ENCODE measurements at places on chromosomes 5 and 9. TPM values are rescaled to one million over a fixed set of nuclear protein-coding genes. Genes with fewer than 3 reads are reported as not detected.

EXD3 gene
- 18.9 TPM for polyA plus RNA-seq

DNA sequence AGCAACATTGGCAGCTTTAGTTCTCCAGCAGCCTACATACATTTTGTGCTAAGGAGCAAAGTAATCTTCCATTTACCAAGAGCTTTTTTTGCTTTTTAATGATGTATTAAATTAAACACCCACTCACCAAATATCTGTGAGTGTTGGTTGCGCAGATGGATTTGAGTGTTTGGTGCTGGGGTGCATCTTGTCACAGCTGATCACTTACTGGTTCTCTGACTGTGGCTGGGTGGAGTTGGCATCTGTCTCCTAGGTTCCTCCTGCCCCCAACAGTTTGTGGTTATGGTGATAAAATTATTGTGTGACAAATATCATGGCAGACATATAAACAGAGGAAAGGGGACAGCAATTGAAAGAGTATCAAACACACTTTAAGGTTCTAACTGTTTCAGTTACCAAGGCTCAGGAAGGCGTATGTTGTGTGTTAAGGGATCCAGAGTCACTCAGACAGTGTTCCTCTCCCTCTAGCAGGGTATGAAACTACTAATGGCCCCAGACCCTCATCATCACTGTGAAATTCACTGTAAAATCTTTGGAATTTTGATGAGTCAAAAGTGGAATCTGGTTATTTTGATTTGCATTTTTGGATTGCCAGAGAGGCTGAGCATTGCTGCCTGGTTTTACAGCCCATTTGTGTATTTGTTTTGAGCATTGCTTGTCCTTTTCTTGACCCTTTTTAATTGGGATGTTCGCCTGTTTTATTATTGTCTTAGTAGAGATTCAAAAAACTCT lies 81.7 kb downstream of the PDE8B start:
- no peak for DNase-seq

IL5 gene
- polyA plus RNA-seq, result not detected

GRCh38 chr5:173483160-173483559 lies 133.3 kb downstream of the BOD1 start:
- DNase-seq, result no peak

- DNase-seq, result no peak
These were observed 24.7 kb downstream of the TBCA start for GRCh38 chr5:77751328-77752023.

PPP2R2B gene
- 8.2 TPM for polyA plus RNA-seq

DNA sequence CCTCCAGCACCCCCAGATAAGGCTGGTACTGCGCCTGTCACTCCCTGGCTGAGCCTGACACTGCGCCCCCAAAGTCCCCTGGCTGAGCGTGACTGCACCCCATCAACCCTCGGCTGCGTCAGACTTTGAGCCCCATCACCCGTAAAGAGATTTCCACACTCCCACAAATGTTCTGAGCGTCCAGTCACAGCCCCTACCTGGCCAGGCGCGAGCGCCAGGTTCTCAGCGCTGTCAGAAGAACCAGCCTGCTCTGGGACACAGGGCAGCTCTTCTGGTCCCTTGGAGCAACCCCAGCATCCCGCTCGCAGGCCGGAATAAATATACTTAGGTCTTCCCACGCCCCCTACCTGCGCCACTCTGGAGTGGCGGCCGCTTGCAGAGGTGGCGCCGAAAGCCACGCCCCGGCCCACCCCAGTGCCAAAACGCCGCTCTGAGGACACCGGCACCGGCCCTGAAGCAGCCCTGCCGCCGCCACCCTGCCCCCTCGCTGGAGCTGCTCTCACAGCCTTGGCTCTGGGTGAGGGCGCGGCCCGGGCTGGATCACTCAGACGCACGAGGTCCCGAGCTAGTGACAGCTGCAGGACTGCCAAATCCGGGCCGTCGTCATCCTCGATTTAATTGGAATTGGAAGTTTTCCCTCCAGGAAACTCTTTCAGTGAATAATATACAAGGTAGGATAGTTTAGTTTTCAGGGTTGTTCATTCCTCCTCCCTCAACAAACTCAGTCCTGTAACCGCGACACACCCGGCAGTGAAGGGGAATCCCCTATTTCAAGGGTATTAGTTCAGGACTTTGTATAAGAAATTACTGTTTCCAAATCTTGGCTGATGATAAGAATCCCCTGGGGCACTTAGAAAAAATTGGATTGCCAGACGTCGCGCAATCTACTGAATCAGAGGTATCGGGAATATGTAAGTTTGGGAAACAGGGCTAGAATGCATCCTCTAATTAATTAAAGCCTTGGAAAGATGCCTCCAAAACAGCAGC lies 1.2 kb upstream of the CEMIP2 start:
- peak; percentile 70 for DNase-seq

GRCh38 chr5:171475596-171475995 lies 56.1 kb downstream of the FGF18 start:
- DNase-seq, result no peak

TMEM8B gene
- polyA plus RNA-seq, result 17.6 TPM

DNA sequence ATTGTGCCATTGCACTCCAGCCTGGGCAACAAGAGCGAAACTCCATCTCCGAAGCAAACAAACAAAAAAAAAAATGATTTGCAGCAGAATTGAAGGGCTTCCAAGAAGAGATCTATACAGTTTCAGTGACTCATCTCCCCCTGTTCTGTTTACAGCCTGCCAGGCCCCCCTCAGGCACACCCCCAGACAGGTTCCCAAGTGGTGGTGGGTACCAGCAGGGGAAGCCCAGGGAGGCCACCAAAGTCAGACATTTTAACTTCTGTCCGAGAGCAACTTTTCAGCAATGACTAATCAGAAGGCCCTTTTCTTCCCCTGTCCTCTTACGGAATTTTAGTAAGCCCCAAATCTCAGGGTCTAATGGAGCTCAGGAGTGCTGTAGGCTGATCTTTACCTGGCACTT lies 98.7 kb downstream of the PAX5 start:
- DNase-seq, result no peak

DNA sequence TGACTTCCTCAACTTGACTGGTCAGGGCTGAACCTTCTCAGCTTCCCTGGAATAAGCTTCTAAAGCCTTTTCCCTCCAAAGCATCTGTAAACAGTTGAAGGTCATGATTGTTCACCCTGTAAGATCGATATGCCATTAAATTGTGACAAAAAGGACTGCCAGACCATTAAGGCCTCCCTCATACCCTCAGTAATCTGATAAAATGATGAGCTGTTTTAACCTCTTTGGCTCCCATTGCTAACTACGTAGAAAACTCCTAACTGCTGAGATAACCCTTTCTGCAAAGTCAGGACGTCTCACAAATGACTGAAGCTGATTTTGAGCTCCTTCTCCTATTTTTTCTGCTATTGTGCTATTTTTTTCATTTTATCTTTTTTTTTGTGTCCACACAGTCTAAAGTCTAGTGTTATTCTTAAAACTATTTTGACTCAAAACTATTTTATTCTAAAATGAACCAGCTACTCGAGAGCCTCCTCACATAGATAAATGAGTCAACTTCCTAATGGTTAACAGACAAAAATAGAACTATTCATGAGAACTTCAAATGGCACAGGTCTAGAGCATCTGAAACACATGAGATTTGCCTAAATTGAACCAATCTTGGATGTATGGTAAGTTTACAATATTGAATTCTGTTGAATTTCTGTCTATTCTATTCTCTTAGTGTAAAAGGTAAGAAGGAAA lies 395.6 kb upstream of the TLE4 start:
- DNase-seq, result no peak

DNA sequence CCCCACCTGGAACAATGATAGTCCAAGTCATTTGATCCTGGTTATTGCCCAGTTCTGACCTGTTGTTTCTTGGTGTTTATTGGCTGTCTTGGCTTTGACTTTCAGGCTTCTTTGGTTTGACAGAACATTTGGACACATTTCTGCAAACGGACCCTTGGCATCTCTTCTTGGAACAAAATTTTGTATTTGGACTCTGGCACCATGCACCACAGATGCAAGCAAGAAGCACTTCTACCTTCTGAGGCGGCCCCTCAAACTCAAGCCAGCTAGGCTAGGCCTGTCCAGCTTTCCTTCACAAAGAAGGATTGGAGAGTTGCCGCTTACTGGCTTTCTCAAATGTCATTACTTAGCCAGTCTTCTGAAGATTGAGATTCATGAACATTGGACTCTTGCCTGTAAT lies 23.1 kb upstream of the FGF10 start:
- no peak for DNase-seq

- DNase-seq, result no peak
These were observed 24.6 kb upstream of the BNIP1 start for GRCh38 chr5:173119719-173120118.

- DNase-seq, result peak; percentile 44
These were observed 5.6 kb upstream of the GPX3 start for GRCh38 chr5:151014680-151015343.

GRCh38 chr5:143833177-143833576 lies 21.2 kb downstream of the HMHB1 start:
- no peak for DNase-seq

- no peak for DNase-seq
These were observed 4.0 kb upstream of the TRAF2 start for GRCh38 chr9:136882109-136882946.

CSF1R gene
- polyA plus RNA-seq, result 7.5 TPM

DNA sequence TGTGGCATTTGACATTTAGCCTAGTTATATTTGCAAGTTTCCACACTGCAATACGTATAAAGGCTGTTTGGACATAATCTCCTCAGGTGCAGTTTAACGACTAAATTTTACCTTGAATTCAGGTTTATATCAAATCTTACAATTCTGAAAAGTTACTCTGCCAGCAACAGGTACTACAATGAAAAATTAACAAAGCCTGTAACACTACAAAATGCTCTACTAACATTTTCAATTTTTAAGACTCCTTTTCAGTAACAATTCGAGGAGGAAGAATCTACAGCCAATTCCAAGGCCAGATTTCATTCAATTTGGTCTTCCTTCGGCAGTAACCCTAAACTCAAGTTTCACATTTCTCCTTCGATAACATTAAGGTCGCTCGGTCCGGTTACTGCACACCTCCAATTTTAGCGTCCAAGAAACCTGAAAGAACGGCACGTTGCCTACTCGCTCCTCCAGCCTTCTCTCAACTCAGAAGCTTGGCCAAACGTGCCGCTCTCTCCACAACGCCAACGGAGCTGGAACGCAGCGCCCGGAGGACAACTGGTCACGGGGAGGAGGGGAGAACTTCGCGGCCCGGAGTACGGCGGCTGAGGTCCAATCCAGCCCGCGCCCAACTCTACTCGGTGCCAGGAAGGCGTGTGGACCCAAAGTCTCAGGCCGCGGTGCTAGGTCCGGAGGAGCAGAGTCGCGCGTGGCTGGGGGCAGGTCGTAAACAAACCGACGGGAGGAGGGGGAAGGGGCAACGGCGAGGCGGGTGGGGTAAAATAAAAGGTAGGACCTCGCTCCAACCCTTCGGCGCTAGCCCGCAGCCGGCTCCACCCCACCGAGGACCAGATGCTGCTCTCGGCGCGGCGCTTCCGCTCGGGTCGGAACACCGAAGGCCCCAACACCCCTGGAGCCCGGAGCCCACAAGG lies 681 bp downstream of the FNIP1 start:
- no peak for DNase-seq

OGN gene
- 2.0 TPM for polyA plus RNA-seq

- DNase-seq, result no peak
These were observed 25.8 kb downstream of the HAVCR1 start for GRCh38 chr5:157033071-157033583.

DNA sequence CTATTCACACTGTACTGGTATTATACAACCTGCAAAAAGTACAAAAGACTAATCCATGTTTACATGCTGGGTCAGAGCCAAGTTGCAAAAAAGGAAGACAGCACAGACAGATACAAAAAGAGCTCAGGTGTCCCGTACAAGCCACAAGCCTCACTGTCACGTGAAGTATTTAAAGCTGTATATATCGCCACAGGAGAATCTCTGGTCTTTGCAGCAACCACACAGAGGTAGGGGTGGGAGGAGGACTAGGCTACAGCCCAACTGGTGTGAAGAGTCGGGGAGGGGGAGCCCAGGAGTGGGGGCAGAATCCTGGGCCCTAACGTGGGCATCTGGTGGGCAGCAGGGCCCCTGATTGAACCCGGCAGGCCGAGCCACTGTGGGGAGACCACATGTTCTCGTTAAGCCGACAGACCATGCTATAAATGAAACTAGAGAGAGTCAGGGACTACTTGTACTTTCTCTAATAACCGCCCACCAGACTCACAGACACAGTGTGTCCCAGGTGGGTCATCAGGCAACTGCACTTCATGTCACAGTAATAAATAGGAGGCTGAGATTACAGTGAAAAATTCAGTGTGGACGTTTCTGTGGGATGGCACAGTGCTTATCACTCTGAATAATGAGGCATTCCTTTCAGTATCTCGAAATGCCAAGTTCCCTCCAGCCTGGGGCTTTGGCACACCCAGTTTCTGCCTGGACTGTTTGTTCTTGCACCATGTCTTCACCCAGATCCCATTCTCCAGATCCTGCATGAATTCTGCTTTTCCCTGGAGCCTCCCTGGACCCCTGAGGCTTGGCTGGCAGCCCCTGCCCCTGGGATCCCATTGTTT lies 79.3 kb upstream of the SH3PXD2B start:
- no peak for DNase-seq

GRCh38 chr9:8362250-8362649 lies 562.7 kb upstream of the DMAC1 start:
- no peak for DNase-seq

DNA sequence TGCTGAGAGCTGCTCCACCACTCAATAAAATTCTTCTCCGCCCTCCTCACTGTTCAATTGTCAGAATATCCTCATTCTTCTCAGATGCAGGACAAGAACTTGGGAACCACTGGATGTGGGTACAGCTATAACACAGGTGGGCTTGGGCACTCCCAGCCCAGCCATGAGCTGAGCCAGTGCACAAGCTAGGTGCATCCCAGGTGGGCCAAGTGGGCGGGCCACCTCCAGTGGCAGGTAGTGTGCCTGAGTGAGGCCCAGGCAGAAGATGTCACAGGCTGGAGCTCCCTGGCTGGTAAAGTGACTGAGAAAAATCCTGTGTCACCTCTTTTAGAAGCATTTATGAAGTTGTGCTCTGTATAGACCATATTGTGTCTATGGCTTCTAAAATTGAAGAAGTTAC lies 501.6 kb upstream of the TYRP1 start:
- DNase-seq, result no peak

SGCD gene
- polyA plus RNA-seq, result 0.99 TPM

PCDHAC2 gene
- polyA plus RNA-seq, result 0.30 TPM

PPP3R2 gene
- not detected for polyA plus RNA-seq

DNA sequence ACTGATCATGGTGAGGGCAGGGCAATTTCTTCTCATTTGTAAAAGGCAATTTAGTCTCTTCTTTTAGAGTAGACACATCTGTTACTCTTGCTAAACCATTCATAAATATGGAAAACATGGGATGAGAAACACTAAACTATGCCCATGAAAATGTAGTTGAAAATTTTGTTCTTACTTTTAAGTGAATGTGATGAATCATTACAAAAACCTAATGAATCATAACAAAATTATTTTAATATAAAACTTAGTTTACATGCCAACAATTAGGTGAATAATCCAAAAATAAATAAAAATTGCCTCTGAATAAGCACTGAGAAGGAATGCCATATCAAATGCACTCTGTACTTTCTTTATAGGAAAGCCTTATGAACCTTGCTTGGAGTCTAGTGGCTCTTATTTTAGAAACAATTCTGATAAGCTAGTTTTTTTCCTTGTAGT lies 297.7 kb upstream of the EFNA5 start:
- no peak for DNase-seq

IL3 gene
- polyA plus RNA-seq, result not detected

GRCh38 chr5:60597572-60598320 lies 102.2 kb downstream of the DEPDC1B start:
- no peak for DNase-seq

HK3 gene
- 2.0 TPM for polyA plus RNA-seq

MLANA gene
- not detected for polyA plus RNA-seq

- no peak for DNase-seq
These were observed 8.1 kb downstream of the SEC61B start for GRCh38 chr9:99230206-99230605.

GRCh38 chr5:110288766-110289511 lies 437.5 kb downstream of the TMEM232 start:
- no peak for DNase-seq

CDKN2B-AS1 gene
- not detected for polyA plus RNA-seq

SHC3 gene
- 0.95 TPM for polyA plus RNA-seq
